ENCODE measurements at places on chromosomes 1 and 21.

GRCh38 chr1:7671676-7672075, 99.4 kb upstream of the VAMP3 start:
- DNase-seq: no peak

GRCh38 chr1:198811449-198811848, 172.6 kb downstream of the PTPRC start:
- no peak for DNase-seq

DNA sequence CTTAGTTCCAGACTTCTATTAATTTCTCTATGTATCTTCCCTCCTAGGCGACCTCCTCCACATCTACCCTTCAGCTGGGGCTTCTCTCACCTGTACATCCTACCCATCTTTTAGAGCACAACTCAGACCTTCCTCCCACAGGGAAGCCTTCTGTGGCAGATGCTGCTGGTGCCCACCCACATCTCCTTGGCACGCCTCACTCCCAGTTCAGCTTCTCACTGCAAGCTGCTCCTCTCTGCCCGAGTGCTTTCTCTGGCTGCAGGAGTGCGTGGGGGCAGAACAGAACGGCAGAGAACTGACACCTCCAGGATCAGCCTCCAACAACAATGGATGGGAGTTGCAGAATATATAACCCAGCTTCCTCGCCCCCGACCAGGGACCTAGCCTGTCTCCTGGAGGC, 36.5 kb downstream of the ZBTB18 start:
- no peak for DNase-seq

DNA sequence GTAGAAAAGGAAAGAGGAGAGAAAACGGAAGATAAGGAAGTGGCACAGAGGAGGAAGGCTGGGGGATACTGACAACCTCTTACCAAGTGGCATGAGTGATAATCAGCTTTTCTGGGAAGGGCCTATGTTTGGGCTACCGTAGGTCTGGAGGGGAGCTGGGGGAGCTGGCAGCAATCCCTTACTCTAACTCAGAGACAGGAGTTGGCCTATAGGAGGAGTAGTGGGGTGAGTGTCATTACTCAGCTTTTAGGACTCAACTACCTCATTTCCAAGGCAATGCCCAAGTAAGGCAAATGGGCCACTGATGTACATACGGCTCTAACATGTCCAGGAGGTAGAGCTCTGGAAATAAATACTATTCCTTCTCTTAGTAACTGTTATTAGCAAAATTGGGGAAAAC, 48.7 kb upstream of the DMRTA2 start:
- no peak for DNase-seq

- DNase-seq: peak; percentile 62
These were observed 626 bp downstream of the PTP4A2 start for GRCh38 chr1:31937300-31938183.

GRCh38 chr1:15100121-15100879, 53.2 kb upstream of the TMEM51 start:
- peak; percentile 32 for DNase-seq

GRCh38 chr1:4048921-4049320, 148.8 kb upstream of the C1orf174 start:
- no peak for DNase-seq

DNA sequence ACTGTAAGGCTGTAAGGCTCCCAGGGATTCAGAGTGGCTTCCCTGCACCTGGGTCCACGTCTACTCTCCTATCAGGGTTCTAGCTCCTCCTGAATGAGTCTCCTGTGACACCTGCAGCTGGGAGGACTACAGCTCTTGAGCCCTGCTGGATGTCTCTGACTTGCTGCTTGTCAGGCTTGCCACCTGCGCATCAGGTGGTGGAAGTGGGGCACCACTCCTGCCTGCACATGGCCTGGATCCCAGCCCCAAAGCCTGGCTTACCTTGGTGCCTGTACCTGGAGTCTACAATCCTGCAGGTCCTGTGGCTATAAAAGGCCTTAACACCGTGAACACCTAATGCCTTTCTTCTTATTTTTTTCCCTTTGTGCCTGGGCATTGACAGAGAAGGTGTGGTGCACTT, 82.2 kb downstream of the FAM78B start:
- no peak for DNase-seq

DNA sequence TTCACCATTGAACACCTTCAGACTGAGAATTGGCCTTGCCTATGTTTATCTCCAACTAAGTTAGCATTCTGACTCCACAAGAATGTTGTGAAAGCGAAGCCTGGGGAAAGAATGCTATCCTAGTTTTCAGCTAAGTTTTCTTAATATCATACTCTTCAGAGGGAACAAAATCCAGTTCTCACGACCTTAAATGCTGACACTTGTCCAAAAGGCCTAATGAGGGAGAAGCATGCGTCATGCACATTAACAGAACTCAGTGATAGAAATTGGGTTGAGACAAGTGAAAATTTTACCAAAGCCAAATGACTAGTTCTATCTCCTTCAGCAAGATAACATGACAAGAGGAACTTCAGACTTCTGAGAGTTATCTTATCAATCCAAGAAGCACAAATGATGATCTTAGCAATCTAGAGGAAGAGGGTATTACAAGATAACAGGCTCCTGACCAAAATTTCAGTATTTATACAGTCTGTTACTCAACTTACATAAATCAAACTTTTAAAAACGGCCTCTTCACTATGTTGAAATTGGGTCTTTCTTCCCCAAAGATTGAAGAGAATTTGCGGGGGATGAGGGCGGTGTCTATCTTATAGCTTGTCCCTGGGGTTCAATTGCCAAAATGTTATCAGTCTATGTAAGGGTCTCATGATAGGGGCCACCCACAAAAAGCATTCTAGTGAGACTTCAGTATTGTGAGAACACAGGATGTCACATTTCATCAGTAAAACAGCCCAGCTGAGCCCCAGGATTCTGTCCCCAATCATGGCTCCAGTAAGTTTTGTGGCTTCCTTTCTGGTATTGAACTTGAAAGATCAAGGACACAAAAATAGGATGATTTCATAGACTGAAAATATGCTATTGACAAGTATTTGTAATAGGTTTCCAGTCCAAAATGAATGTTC, 26.5 kb upstream of the SLC45A3 start:
- peak; percentile 60 for DNase-seq

DNA sequence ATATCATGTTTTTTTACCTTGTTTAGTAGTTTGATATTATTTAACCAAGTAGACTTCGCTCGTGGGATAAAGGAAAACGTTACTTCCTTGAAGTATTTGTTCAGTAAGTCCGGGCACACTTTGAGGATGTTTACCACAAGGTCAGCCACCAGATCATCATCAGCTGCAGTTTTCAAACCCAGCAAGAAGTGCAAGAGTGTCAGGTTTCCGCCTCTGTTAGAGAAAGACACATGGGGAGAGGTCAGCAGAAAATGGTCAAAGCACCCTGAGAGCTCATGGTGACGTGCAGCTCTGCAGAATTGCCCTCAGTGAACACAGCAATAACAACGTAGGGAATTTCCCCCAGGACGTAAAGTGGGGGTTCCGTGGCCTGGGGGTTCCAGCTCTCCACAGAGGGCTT, 24.4 kb downstream of the URB1 start:
- no peak for DNase-seq

DNA sequence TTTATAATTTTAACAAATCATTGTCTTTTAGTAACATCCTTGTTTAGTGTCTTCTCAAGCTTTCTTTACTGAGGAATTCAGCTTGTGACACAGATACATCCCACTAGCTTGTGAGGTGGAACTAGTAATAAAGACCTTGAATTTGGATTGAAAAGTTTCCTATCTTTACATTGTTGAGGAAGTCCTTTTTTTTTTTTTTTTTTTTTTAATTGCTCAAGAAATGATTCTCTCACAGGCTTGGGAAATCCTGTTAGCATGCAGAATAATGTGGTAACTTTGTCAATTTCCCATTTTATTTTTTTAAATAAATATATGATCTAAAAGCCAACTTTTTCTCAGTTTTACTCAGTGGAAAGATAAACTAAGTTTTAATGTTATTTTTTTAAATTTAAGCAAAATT, 15.8 kb downstream of the DENND2D start:
- peak; percentile 81 for DNase-seq

DNA sequence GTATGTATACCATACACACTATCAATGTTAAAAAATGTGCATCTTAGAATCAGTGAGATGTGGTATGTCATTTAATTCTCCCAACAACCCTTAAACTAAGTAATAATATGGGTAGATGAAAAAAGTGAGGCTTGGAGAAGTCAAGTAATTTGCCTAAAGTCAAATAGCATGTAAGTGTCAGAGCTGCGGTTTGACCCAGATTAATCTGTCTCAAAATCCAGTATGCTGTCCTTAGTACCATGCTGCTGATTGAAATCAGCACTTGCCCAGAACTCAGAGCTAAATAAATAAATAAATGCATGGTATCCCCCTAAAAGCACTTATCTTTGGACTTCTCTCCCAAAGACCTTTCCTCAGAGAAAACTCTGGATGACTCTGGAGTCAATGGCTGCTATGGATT, 16.7 kb downstream of the BCL9 start:
- DNase-seq: no peak

- DNase-seq: no peak
These were observed 60.7 kb upstream of the DIP2A start for GRCh38 chr21:46397993-46398392.

DNA sequence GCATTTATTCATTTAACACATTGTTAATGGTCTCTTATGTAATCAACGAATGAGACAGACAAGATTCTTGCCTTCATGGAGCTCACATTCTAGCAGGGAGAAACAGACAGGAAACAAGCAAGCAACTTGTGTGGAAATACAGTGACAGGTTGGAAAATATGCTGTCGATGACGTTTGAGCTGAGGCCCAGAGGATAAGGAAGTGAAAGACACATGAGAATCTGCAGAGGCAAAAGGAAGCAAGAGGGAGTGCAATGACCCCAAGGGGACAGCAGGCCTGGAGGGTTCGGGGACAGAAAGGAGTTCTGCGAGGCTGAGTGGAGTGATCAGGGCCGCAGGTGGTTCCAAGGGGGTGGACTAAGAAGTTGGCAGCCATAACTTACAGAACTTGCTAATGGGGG, 60.6 kb upstream of the AKT3 start:
- peak; percentile 80 for DNase-seq

DNA sequence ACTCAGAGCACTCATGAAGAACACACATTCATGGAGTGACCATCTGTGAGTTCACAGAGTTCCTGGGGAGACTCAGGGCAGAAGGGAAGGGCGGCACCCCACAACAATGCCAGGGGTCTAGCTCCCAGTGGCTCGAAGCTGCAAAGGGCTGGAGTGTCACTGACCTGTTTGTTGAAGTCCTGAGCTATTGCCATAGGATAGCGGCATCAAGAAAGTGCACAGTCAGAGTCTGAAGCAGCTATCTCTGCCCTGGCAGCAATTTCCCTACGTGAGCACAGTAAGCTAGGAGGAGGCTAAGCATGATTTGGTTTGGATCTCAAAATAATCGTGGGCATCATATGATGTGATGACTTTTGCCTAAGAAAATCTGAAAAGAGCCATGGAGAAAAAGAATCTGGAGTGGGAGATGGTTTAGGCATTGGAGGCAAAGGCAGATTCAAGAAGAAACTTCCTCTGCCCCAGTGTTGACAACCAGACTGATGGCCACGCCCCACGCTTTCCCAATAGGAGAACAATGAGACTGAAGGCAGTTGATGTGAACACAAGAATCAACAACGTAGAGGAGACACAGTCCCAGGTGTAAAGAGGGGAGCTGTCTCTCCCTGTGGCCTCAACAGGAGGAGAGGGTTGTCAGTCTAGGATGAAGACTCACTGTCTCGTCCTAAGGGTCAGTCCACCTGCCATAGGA, 100.0 kb upstream of the SLC25A33 start:
- DNase-seq: peak; percentile 59

DNA sequence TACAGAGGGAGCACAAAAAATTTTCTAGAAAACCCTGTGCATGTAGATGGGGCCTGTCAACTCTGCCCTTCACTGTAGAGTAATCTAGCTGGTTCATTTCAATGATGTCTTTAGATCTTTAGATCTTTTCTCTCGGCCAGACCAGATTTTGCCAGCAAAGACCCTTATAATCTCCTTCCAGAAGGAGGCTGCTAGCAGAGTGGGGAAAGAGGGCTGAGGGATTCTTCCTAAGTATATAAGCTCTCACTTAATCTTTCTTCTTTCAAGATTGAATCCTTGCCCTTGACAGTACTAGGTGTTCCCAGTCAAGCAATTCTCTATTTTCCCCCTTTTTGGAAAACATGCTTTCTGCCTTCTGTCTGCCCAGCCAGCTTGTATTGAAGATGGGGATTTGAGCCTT, 34.3 kb downstream of the BCAS2 start:
- DNase-seq: no peak

- DNase-seq: no peak
These were observed 152.8 kb upstream of the DPT start for GRCh38 chr1:168881656-168882260.

- no peak for DNase-seq
These were observed 73.3 kb downstream of the ARHGEF16 start for GRCh38 chr1:3527774-3528173.

DNA sequence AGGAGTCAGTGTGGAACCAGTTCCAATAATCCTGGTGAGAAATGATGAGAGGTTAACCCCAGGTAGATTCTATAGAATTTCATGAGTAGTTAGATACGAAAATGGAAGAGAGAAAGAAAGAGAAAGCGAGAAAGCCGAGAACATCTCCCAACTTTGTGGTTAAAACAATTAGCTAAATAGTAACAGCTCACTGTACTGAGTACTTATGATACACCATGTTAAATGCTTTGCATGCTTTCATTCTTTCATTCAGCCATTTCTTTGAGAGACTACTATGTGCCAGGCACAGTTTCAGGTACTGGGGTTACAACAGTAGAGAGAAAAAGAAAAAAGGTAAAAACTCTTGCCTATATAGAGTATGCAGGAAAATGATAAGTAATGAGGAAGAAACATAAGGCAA, 109.7 kb upstream of the SYT6 start:
- no peak for DNase-seq

DNA sequence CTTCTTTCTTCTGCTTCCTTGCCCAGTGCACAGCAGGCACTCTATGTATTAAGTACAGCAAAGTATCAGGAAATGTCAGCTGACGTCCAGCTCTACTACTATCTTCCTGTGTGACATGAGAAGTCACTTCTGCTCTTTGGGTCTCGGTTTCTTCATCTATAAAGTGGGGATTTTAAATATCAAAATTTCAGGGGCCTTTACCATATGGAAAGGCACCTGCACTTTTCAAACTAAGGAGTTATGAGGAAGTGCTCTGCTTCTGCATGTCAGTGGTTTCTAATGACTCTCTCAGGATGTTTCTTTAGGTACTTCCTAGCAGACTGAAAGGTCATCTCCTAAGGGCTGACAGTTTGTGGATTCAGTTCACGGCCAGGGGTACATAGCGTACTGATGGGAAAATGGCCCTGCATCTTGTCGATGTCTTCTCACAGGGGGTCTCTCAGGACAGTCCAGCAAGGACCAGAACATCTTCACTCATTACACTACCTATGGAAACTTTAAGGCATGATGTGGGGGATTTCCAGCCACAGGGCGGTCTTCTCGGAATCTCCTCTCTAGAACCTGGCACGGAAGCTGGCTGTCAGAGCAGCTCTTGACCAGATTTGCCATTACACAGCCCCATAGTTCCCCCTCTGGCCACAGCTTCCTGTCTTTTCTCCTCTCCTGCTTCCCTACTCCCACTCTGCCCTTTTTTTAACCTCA, 42.0 kb upstream of the MTF1 start:
- DNase-seq: peak; percentile 75

Data from inflammatory macrophage treated with lipopolysaccharide for 4 hours (primary cell).